Glomerular endothelial cell (primary cell): ENCODE measurements at places on chromosomes 12 and 14. TPM values are rescaled to one million over a fixed set of nuclear protein-coding genes. Genes with fewer than 3 reads are reported as not detected.

The SIRT4 gene
- total RNA-seq, result 0.24 and 0.88 TPM in 2 replicates

The CACNA2D4 gene
- total RNA-seq, result 0.76 TPM in 1 of 2 replicates, not detected in the other

The ZNF385A gene
- total RNA-seq, result 5.6 and 6.0 TPM in 2 replicates

The SPIC gene
- not detected in 2 replicates for total RNA-seq

The TAS2R9 gene
- 0.18 TPM in 1 of 2 replicates, not detected in the other for total RNA-seq

The HCAR1 gene
- total RNA-seq, result 0.15 and 0.18 TPM in 2 replicates

The BMAL2 gene
- 30.1 and 33.3 TPM in 2 replicates for total RNA-seq

The LTB4R gene
- 5.3 and 7.9 TPM in 2 replicates for total RNA-seq

The IL26 gene
- total RNA-seq, result not detected in 2 replicates

The DHH gene
- total RNA-seq, result 0.05 and 0.29 TPM in 2 replicates

The BDKRB2 gene
- total RNA-seq, result 1.7 and 4.1 TPM in 2 replicates
